ENCODE measurements at places on chromosomes 3 and 15.
A peak's percentile ranks its signal among the peaks of the same experiment; 100 is the strongest.

GRCh38 chr3:172167892-172168648 lies 128.7 kb downstream of the FNDC3B start:
- DNase-seq: no peak

DNA sequence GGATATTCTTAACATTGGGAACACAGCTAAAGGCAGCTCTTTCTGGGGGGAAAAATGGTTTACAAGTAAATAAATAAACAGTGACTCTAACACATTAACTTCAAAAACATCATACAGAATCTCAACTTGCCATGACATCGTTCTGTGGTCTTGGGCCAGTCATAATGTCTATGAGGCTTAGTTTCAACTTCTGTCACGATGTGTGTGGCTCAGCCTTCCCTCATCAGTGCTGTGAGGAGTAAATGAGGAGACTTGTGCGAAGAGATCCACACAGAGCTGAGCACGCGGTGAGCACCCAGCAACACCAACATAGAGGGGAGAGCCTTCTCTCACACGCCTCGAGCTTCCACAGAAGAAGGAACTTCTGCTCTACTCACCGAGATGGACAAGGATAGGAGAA lies 49.0 kb downstream of the DZIP1L start:
- no peak for DNase-seq

- DNase-seq: no peak
Observed at GRCh38 chr15:63818191-63818590, 15.6 kb downstream of the HERC1 start.

- DNase-seq: no peak
Observed at GRCh38 chr3:180295811-180296210, 259.1 kb upstream of the PEX5L start.

DNA sequence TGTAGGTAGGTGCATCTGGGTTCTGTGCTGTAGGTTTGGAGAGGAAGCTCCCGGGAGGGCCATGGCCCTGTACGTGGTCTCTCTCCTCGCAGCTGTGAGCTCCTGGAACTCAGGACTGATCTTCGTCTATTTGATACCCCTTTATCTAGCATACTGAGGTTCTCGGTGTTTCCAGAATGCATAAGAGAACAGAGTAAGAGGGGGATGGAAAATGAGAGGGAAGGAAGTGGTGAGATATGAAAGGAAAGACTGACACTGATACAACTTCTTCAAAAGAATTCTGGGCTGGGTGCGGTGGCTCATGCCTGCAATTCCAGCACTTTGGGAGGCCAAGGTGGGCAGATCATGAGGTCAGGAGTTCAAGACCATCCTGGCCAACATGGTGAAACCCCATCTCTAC lies 90.7 kb downstream of the CHRD start:
- no peak for DNase-seq

DNA sequence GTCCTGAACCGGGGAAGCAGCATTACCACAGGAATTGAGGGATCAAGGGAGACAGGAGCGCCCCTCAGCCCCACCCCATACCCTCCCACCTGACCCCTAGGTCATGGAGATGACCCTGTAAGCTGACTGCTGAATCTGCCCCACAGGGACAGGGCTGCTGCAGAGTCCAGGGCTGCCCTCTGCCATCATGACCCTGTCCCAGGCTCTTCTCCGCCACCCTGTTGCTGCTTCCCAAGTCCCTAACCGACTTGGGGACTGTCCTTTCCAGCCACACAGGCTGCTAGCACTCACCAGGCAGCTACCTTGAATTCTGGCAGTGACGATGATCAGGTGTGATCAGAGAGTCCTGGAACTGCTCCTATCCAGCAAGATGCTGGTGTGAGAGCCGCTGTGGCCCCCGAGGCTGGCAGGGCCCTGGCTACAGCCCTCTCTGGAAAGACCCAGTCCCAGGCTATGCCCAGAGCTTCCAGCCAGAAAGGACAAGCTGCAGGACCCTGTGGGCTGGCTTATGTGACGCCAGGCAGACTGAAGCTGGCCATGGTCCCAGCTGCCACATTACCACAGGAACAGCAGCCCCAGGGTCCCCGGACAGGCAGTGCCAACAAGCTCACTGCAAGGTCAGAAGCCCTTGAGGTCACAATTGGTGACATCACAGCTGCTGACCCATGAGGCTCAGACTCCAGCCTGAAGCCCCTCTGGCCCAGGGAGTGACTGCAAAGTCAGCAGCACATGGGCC lies at the start of gene C3orf22:
Gene C3orf22 (minus strand): TSS at position 597 of the 736 bp plus-strand sequence. CDS start 5,542 bp downstream, outside the sequence.
- DNase-seq: no peak

DNA sequence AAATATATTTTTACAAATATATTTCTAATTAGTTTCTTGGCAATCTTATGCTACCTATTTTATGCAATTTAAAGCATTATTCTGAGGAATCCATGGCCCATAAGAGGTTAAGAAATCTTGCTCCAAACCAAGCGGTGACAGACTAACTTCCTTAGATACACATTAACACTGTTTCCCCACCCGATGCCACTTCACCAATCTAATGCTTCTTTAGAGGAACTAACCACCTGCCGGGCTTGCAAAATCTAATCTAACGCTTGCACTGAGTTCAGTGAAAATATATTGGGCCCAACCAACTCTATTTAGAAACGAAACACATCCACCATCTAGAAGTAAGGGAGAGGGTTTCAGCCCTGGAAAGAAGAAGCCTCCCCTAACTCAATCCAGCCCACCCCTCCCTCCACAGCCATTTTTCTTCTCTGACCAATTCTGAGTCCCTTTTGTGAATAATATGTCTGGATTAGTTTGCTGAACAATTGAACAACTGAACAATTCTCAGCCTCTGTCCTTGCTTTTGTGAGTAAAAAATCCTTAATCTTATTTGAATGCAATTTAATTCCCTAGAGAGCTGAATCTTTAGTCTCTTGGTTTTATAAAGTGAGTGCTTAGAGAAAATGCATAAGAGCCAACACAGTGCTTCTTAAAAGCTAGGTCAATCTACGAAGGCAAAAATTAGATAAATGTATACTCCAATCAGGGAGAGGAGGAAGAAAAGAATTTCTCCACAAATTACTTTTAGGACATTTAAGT lies 150.4 kb upstream of the ADAMTS9 start:
- no peak for DNase-seq

DNA sequence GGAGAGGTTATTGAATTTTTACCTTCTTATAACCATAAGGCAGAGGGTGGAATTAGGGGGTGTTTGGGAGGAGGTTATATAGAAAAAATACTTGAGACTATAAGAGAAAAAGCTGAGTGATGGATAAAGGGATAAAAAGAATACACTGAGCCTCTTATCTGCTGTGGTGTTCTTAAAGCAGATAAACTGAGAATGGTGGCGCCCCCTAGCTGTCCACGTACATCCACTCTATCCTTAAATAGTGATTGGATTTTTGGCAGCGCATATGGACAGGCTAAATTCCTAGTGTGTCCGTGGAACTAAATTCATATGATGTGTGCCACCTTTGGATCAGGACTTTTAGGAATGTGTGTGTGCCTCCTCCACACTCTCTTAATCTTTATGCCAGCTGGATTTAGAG lies 121.1 kb downstream of the OXSM start:
- no peak for DNase-seq

GRCh38 chr3:56347219-56347871 lies 120.9 kb downstream of the ERC2 start:
- DNase-seq: no peak

- peak; percentile 11 for DNase-seq
Observed at GRCh38 chr3:122560680-122561079, 3.4 kb downstream of the PARP9 start.

DNA sequence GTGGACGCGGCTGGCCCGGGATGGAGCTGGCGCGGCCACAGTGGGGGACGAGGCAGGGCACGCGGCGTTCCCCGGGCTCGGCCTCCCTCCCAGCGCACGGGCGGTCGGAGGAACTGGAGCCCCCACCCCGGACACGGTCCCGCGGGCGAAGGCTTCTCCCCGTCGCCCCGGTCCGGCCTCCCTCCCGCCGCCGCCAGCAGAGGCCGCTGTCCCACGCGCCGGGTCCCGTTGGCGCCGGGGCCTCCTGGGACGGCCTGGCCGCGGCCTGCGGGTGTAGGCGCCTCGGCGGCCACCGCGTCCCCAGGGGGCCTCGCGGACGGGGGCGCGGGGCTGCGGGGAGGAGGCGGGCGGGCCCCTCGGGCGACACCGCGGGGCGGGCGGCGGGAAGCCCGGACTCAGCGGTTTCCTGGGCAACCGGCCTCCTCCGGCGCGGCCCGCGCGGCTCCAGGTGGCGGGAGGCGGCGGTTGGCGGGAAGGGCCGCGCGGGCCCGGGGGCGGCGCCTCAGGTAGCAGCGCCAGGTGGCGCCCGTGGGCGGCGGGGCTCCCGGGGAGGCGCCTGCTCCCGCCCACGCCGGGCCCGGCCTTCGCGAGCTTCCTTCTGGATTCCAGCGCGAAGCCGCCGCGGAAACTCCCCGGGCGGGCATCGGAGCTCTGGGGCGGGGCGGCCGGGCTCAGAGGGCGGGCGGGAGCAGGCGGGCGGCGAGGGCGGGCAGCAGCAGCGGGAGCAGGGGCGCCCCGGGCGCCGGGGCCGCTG lies 26.7 kb downstream of the MELTF start:
- DNase-seq: peak; percentile 50

GRCh38 chr3:150495563-150496168 lies 50.6 kb downstream of the SERP1 start:
- DNase-seq: peak; percentile 4

- DNase-seq: no peak
Observed at GRCh38 chr3:17258823-17259436, 374.2 kb downstream of the PLCL2 start.

DNA sequence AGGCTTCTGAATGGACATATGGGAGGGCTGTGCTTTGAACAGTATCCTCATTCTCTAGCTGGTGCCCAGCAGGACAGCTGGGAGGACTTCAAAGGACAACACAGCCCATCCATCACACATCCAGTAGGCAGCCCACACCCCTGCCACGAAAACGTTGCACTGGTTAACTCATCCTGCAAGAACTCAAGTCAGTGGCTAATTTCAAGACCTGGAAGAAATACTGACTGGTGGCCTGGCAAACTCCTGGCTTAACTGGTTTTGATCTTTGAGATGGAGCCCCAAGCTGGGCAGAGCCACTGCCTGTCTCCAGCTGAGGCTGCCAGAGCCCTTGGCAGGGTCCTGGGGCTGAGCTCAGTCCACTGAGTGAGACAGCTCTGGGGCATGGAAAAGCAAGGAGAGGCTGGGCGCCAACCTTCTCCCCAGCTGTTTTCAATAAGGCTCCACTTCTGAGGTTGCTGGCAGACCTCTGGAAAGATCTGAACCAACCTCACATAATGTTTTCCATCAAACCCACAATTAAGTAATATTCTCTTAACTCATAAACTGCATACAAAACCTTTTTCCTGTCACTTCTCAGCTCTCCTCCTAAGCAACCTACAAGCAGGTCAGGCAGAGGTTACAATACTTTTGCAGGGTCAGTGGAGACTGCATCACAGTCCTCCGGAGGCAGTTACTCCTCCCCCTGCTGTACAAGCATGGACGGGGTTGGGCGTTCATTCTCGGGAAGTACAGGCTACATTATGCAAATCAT lies 110.3 kb downstream of the MYLK start:
- DNase-seq: no peak

- no peak for DNase-seq
Observed at GRCh38 chr3:104596054-104596453, 770.7 kb upstream of the ALCAM start.

DNA sequence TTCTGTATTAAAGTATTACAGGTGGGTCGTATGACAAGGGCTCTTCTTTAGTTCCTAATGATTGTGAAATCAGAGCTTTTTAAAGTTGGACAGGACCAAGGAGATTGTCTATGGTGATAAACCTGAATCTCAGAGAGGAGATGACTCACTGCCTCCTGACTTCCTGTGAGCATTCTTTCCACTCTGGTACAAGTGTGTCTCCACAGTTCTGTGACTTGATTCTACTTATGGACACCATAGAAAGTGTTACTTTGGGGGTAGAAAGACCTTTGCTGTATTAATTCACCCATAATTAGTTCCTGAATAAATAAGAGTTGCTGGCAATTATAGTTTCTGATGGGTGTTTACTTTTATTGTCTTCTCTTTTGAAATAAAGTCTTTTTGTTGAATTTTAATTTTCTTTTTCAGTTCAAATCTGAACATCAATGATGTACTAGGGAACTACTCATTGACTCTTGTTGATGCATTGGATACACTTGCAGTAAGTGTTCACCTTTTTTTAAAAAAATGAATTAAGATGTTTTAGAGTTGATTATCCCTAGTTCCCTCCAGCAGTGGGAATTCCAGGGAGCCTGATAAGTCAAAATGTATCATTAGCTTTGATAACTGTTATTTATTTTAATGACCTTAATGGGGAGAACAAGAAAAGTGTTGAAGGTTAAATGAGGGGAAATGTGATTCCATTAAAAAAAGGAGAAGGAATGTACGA lies 7.4 kb downstream of the EDEM1 start:
- DNase-seq: no peak

GRCh38 chr3:29324180-29324651 lies 43.3 kb downstream of the RBMS3 start:
- DNase-seq: no peak

DNA sequence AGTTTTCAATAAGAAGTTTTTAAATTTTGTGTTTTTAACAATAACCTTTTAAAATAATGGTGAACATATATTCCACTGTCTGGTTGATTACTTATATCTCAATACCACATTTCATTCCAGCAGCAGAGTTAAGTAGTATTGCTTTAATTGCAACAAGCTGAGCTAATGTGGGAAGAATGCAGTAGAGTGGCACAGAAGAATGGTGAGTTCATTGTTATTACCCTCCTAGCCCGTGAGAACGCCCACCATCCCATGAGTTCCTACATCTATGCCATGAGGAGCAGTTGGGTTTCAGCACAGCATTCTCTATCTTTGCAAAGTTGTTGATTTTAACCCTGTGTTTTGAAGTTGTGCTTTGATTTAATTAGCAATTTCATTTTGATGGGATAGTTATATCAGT lies 17.8 kb upstream of the NR2E3 start:
- no peak for DNase-seq

- DNase-seq: no peak
Observed at GRCh38 chr3:24363242-24363641, 131.4 kb downstream of the THRB start.

DNA sequence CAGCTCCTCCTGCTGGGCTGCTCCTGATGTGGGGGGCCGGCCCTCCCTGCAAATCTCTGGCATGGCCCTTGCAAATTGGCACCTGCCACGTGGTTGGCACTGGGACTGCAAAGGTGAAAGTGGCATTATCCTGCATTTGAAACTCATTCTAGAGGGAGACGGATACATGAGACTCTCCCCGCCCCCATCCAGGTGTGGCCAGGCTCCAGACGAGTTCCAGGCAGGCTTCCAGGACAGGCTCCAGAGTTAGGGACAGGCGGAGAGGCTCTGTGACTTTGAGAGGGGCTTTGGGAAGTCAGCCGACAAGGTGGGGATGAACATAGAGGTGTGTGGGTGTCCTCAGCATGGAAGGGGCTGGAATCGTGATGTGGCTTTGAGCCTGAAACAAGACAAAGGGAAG lies 178.5 kb downstream of the APBA2 start:
- DNase-seq: no peak

- no peak for DNase-seq
Observed at GRCh38 chr15:88617790-88618189, 3.4 kb upstream of the AEN start.

- DNase-seq: no peak
Observed at GRCh38 chr15:78306176-78306774, 6.9 kb upstream of the SKIC8 start.

GRCh38 chr15:43251185-43251870 lies 15.4 kb downstream of the TGM5 start:
- no peak for DNase-seq

- no peak for DNase-seq
Observed at GRCh38 chr3:172325461-172325860, 122.8 kb downstream of the GHSR start.

- no peak for DNase-seq
Observed at GRCh38 chr3:13877911-13878280, 2.0 kb downstream of the WNT7A start.

GRCh38 chr3:42851228-42851834 lies 24.3 kb downstream of the CYP8B1 start:
- DNase-seq: no peak

GRCh38 chr3:140177943-140178342 lies 243.0 kb downstream of the CLSTN2 start:
- DNase-seq: no peak

Data from NCI-H1417 treated with DMSO at 0.1 percent for 48 hours (cell line).